NCI-H2171 treated with DMSO at 0.1 percent for 48 hours (cell line): ENCODE measurements at places on chromosomes 2 and 18.

DNA sequence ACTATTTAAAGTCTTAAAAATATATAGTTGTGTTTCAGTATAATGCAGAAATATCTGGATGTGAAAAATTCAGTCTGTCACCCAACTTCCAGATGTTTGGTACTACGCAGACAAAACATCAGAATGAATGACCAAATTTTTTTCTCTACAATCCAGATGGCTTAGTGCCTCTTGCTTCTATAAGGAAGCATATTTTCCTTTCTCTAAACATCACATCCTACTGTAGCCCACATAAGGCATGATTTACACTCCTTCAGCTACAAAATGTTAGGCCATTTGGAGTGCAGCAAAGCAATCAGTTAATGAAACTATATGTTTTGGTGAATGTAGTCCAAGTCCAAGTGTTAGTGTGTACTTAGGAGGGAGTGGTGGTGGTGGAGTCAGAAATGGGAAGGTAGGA is 162.9 kb upstream of the SIX2 start:
- DNase-seq = no peak

DNA sequence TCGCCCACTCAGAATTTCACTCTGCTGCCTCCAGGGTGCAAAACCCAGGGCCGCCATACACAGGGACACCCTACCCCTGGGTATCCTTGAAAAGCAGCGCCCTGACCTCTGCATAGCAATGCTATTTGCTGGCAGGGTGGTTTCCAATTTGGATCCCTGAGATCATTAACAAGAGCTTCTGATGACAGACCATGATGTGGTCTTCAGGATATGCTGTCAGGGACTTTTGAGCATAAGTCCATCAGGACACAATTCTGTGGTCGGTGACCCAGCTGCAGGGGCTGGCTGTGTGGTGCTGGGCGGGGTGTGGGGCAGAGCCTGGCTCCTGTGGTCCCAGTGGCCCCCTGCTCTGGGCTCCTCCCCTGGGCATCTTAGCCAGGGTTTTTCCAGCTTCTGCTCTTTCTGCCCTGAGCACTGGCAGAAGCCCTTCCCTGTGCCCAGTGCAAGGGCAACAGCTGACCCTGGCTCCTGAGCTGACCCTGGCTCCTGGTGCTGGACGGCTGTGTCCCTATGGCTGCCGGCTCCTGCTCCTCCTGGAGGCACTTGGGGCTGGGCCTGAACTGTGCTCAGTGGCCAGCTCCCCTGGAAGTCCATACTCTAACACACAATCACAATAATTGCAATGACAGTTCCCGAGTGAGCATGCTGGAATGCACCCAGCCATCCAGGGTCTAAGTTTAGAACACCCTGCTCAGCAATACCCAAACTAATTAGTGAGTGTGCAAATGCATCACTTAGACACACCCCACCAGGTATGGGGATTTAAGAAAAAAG is 271.5 kb downstream of the HDAC4 start:
- no peak for DNase-seq

DNA sequence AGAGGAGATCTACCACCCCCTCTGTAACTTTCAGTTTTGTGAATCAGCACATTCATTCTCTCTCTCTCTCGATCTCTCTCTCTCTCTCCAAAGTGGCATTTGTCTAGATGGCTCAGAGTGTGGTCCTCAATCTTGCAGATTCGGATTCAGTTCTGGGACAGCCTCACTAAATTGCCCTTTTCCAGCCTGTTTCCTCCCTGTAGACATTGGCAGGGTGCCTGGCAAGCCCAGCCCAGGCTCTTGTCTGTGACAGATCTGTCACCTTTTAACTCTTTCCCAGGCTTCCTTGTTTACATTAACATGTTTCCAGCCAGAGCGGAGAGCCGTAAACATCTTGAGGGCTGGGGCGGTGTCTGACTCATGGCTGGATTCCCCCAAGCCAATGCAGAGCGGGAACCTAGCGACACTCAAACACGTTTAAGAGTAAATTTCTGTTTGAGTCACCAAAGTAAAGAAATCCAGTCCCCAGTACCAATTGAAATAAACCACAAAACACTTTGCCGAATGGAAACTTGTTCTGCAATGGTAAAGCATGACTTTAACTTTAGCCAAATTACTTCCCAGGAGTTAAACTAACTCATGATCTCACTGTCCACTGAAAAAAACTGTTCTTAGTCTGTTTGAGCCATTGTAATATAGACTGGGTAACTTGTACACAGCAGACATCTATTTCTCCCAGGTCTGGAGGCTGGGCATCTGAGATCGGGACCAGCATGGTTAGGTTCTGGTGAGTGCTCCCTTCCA is 6.6 kb upstream of the CYP27C1 start:
- DNase-seq = peak; percentile 65

DNA sequence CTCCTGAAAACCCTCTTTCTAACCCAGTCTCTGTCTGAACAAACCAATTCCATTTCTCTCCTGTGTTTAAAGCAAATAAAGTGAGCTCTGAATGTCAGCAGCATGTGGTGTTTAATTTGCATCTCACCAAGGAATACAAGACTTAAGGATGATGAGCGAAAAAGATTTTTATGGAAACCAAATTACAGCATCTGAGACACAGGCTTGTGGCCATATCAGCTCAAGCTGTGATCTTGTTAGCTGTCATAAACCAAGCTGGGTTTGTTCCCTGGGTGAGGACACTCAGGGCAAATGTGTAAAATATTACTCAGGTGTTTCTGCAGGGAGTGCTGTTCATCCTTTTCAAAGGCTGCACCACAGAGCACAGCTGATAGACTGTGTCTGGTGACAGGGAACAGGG is 129.3 kb upstream of the REV1 start:
- no peak for DNase-seq

DNA sequence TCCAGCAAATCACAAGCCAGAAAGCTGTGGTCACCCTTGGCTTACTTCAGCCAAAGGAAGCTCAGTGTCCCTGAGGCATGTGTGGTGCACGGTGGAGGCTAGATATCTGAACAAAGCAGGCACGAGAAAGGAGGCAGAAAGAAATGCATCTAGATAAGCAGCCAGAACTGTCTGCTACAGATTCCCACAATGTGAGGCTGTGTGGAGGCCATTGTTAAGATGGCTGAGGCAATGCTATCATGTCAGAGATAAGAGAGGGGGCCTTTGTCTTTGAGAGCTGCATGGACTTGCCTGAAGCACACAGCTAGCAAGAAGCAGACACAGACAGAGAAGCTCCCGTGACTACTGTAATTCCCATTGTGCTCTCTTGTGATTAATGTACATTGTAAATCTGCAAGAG is 110.5 kb upstream of the LYPD6 start:
- DNase-seq = no peak

DNA sequence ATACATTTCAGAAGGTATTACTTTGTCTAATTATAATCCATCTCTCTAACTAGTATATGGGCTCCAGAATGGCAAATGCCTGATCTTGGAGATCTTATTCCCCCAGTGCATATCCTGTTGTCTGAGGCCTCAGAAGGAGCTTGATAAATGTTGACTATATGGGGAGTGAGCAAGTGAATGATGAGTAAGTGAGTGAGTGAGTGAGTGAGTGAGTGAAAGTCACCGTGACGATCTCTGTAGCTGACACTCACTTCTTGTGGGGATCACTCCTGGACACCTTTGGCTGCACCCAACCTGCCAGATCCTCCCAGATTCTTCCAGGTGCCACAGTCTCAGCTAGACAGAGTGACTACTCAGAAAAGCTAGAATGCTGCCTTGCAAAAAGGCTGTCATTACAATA is 2.8 kb downstream of the XDH start:
- no peak for DNase-seq

GRCh38 chr2:207711750-207712530 is 500 bp downstream of the CCNYL1 start:
- peak; percentile 12 for DNase-seq

- peak; percentile 89 for DNase-seq
Observed at GRCh38 chr2:120814352-120814751, 78.7 kb downstream of the GLI2 start.

DNA sequence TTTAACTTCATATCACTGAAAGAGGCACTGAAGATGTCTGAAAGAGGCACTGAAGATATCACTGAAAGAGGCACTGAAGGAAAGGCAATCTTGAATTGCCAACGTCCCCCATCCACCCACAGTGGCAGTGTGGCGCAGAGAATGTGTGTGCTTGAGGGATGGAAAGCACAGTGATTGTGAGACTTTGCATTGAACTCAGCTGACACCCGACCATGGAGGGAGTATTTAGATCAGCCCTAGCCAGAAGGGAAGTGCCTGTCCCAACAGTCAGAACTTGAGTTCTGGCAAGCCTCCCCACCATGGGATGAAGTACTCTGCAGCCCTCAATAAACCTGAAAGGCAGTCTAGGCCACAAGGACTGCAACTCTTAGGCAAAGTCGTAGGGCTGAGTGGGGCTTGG is 33.8 kb downstream of the MAP4K3 start:
- DNase-seq = no peak

DNA sequence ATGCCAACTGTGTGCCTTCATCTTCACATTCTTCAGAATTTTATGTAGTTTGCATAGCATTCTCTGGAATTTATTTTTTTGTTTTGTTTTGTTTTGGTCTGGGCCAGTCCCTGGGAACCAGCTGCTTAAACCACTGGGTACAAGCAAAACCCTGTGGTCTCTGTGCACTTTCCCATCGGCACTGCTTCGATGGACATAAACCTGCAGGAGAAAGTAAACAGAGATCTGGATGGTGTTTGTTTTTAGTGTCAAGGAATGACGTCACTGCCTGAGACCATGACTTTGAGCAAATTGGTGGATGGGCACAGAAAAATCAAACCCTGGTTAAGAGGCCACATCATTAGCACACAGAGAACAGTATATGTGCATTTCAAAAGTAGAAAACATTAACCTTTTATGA is 64.7 kb upstream of the RASGRP3 start:
- DNase-seq = no peak

DNA sequence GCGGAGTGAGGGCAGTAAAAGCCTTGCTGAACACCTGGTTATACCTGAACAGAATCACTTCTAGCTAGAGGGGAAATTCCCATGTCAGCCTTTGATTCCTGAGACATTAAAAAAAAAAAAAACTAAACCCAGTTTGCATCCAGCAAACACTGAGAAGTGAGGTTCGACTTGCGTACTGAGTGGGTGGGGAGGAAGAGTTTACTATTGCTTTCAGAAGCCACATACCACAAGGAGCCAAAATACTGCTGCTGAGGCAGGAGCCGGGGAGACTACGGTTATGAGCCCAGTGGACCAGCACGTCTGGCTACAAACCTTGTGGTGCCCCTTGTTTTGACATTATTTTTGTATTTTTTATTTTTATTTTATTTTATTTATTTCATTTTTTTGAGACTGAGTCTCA is 2.7 kb downstream of the COLEC11 start:
- DNase-seq = no peak

- no peak for DNase-seq
Observed at GRCh38 chr2:182971820-182972547, 66.3 kb downstream of the NCKAP1 start.

DNA sequence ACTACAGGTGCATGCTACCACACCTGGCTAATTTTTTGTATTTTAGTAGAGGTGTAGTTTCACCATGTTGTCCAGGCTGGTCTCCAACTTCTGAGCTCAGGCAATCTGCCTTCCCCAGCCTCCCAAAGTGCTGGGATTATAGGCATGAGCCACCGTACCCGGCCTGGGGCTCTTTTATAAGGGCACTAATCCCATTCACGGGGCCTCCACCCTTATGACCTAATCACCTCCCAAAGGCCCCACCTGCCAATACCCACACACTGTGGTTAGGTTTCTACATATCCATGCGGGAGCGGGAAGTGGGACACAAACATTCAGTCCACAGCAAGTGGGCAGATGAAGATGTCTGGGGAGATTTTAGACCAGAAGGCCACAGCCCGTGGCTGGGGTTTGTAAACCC is 164.7 kb upstream of the SH3BP4 start:
- DNase-seq = no peak

GRCh38 chr2:12719400-12720277 is 2.9 kb downstream of the TRIB2 start:
- peak; percentile 46 for DNase-seq

DNA sequence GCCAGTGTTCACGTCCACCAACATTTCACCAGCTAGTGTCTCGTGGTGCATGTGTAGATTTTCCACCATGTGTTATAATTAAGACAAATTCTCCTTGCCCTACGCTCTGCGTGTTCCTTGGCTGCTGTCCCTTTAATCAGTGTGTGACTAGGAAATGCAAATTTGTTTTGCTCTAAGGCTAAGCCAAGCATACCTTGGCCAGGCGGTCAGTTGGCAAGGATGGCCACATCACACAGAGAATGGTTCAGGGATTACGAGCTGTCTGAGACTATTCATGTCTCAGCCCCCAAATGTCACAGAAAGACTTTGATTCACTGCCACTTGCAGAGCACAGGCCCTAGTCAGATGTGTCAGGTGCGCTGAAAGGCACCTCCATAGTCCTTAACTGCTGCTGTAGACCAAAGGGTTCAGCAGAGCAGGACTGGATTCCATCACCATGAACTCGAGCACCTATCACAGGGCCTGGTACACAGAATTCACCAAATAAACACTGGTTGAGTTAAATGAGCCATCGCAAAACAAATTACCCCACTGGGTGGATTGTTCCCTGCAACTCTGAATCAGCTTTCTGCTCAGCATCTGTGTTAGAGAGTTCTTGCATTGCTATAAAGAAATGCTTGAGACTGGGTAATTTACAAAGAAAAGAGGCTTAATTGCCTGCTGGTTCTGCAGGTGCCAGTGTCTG is 128.4 kb downstream of the CABLES1 start:
- no peak for DNase-seq

DNA sequence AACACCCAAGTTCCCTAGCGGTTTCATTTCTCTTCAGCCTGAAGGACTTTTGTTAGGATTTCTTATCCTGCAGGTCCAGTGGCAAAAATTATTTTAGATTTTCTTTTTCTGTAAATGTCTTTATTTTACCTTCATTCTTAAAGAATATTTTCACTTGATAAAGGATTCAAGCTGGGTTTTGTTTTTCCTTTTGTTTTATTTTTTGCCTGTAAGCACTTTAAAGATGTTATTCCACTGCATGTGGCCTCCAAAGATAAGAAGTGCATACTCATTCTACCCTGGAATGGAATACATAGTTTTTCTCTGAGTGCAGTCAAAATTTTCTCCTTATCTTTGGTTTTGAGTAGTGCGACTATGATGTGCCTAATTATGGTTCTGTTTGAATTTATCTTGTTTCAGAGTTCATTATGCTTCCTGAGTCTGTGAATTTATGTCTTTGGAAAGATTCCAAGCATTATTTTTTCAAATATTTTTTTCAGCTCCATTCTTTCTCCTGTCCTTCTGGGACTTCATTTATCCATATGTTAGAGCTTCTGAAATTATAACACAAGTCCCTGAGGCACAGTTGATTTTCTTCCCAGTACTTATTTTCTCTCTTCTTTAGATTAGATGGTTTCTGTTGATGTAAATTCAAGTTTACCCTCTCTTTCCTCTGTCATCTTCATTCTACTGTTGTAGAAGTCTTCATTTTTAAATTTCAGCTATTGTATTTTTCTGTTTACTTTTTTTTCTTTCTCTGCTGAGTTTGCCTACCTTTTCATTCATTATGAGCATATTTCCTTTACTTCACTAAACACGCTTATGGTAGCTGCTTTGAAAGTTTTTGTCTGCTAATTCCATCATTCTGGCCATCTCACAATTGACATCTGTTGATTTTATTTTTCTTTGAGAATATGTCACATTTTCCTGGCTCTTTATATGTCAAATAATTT is 69.6 kb downstream of the MAPRE2 start:
- peak; percentile 41 for DNase-seq
